ENCODE measurements at places on chromosomes 3 and 15. TPM values are rescaled to one million over a fixed set of nuclear protein-coding genes. Genes with fewer than 3 reads are reported as not detected.

DNA sequence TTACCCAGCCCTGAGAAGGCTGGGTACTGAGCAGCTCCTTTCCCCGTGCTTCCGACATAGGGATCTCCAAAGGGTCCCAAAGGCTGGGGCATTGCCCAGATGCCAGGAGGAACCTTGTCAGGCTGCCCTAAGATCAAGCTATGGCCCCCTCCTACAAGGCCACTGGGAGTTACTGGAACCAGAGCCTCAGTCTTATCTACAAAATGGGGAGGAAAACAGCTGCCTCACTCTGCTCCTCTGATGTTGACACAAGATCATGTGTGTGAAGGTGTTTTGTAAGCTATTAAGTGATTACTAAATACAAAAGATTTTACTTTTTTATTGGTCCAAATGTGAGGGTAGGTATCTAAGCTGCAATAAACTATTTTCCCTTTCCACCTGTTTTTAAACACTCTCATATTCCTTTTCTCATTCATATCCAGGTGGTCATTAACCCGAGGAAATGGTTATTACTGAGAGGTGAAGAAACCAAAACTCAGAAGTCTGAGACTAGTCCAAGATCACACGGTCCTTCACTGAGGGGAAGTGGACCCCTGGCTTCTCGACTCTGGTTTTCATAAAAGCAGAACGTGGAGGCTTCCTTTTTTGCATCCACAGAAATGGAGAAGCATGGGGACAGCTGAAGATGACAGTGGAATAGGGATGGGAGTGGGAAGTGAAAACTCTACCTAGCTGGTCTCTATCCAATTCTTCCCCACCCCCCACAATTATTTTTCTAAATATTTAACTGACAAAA, 1.7 kb downstream of the ARPIN start:
- DNase-seq: no peak

- DNase-seq: no peak
Measured at GRCh38 chr15:82168296-82168695, 94.2 kb downstream of the EFL1 start.

DNA sequence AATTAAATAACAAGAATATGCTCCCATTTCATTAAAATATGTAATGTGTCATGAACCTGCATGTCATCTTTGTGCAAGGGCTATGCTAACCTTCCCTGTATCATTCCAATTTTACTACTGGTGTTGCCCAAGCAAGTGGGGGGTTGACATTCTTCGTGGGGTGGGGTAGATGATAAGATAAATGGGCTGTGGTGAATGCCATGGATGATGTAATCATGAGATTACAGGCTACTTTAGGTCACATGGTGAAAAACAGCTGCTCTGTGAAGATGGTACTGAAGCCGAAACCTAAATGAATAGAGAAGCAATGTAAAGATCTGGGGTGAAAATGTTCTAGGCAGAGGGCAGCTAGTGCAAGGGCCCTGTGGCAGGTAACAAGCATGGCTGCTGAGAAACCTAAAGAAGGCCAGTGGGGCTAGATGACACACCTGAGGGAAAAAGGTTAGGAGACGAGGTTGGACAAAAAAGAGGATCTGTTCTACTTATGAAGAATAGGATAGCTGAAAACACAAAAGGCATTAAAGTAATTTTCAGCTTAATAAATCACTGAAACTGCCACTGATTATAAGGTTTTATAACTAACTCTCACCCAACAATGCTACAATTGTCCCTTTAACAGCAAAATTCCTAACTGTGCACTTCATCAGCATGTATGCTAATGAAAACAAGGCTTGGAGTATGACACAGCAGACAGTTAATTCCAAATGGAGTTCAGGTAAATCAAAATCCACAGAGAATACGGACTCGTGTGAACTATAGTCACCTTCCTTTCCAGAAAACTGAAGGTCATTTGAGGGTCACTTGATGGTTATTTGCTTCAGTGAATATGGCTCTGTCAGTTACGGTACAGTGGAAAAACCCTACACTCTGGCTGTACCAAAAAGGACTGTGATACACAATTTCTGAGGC, 35.0 kb downstream of the MTMR10 start:
- no peak for DNase-seq

- no peak for DNase-seq
Measured at GRCh38 chr15:98728082-98728810, 79.9 kb downstream of the IGF1R start.

DNA sequence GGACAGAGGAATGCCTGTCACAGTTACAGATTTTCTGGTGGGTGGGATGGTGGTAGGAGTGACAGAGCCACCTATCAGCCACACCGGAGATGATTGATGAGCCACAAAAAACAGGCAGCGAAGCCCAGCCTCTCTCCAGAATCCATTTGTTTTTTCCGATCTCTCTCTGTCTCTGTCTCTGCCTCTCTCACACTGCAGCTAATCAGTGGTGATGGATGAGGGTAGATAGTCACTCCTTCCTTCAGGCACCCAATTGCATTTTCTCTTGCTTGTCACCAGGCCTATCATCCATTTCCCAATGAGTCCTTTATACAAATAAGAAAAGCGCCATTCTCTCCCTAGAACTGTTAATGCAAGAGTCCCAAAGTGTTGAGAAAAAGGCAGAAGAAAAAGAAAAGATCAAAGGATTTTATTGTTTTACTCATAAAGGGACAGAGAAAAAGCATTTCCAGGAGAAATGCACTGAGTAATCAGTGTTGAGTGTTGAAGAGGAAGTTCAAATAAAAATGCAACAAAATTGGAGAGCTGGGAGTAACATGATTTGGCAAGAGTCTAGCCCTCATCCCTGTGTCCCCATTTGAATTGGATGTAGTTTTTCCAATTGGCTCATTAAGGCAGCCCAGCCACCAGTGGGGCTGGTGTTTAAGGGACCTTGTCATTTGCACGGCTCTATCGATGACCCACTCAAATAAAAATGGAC, 1089.3 kb downstream of the TUSC7 start:
- no peak for DNase-seq

DNA sequence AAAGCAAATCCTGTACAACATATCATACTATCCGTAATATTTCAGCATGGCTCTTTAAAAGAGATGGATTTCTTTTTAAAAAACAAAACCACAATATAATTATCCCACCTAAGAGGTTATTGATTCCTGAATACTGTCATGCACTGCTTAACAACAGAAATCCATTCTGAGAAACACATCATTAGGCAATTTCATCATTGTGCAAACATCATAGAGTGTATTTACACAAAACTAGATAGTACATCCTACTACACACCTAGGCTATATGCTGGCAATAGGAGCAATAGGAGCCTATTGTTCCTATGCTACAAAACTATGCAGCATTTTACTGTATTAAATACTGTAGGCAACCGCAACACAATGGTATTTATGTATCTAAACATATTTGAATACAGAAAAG, 242.0 kb downstream of the NEK10 start:
- DNase-seq: no peak

DNA sequence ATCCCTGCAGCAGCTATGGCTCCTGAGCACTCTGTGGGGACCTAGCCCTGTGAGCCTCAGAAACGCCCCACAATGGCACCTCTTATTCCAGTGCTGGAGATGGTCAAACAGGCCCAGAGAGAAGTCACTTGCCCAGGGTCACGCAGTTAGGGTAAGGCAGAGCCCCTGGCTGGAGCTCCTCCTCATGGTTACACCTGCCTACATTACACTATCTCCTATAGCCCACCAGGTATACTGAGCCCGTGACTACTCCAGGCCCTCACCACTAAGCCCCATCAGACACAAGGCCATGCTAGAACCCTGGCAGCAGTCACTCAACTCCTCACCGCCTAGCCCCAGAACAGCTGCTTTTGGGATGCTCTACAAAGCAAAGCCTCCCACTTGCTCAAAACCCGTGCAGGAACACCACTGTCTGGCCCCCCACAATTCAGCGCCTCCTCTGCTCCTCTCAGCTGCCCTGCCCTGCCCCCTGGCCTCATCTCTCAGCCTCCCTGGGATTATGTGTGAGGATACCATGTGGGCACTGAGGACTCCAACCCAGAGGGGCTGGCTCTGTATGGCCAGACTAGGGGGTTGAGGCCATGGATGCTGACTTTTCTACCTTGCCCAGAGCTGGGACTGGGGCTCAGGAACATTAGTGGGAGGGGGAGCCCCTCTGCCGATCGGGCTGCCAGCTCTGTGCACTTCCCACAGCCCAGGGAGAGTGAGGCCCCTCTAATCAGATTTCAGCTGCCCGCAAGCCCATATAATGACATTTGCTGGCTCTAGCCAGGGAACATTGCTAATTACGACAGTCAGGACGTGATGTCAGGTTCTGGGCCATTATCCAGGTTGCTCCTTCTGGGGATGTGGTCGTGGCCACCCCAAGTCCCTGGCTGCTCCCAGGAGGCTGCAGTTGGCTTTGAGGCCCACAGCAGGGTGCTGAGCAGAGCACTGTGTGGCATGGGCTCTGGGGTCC, 4.0 kb downstream of the NT5DC2 start:
- no peak for DNase-seq

GRCh38 chr3:178960181-178960580, 111.4 kb downstream of the ZMAT3 start:
- DNase-seq: no peak

- DNase-seq: no peak
Measured at GRCh38 chr3:195566797-195567196, 16.9 kb downstream of the APOD start.

DNA sequence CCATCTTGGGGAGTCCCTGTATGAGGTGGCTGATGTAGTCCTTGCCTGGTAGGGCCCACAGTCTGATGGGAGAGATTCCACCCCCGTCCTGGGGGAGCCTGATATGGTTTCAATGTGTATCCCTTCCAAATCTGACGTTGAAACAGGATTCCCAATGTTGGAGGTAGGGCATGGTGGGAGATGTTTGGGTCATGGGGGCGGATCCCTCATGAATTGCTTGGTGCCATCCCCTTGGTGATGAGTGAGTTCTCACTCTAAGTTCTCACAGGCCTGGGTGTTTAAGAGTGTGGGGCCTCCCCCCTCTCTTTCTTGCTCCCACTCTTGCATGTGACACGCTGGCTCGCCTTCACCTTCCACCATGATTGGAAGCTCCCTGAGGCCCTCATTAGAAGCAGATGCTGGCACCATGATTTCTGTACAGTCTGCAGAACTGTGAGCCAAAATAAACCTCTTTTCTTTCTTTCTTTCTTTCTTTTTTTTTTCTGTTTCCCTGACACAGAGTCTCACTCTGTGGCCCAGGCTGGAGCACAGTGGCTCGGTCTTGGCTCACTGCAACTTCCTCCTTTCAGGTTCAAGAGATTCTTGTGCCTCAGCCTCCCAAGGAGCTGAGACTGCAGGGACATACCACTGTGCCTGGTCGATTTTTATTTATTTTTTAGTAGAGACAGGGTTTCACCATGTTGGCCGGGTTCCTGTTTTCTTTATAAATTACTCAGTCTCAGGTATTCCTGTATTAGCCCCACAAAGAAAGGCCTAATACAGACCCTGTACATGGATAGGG, 28.6 kb downstream of the ITGA11 start:
- no peak for DNase-seq

- no peak for DNase-seq
Measured at GRCh38 chr15:91152896-91153581, 53.0 kb downstream of the SV2B start.

DNA sequence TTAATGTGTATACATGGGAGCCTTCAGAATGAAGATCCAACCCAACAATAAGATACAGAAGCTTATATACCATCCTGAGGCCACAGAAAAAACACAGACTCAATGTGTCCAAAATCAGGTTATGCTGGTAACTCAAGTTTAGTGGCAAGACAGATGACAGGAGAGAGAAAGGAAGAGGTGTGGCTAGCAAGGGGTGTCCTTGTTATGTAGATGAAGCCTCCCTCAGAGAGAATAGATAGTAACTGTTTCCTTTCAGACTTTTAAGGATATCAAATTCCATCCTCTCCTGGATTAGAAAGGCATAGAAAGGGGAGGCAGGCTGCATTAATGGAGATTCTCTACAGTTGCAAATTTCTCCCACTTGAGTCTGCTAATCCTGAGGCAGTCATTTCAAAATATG, 447.4 kb downstream of the GABRB3 start:
- no peak for DNase-seq

The NEK4 gene
- total RNA-seq: 29.7 TPM

The BFSP2 gene
- total RNA-seq: not detected

The GPR171 gene
- total RNA-seq: 131 TPM

The CTXN2 gene
- not detected for total RNA-seq

The NR2E3 gene
- not detected for total RNA-seq

The RTP1 gene
- total RNA-seq: not detected
